Fibroblast of villous mesenchyme (primary cell): ENCODE measurements at places on chromosomes 13 and 19. TPM values are rescaled to one million over a fixed set of nuclear protein-coding genes. Genes with fewer than 3 reads are reported as not detected.

- no peak for DNase-seq
These were observed 26.6 kb upstream of the KCTD15 start for GRCh38 chr19:33770107-33770506.

GRCh38 chr13:110869805-110870706 is 44.8 kb downstream of the ANKRD10 start:
- peak; percentile 100 for DNase-seq

GRCh38 chr19:48631225-48631624 is 6.0 kb downstream of the DBP start:
- no peak for DNase-seq

- DNase-seq = no peak
These were observed 339.1 kb upstream of the OBI1 start for GRCh38 chr13:78997902-78998629.

The URAD gene
- not detected in 2 replicates for total RNA-seq

DNA sequence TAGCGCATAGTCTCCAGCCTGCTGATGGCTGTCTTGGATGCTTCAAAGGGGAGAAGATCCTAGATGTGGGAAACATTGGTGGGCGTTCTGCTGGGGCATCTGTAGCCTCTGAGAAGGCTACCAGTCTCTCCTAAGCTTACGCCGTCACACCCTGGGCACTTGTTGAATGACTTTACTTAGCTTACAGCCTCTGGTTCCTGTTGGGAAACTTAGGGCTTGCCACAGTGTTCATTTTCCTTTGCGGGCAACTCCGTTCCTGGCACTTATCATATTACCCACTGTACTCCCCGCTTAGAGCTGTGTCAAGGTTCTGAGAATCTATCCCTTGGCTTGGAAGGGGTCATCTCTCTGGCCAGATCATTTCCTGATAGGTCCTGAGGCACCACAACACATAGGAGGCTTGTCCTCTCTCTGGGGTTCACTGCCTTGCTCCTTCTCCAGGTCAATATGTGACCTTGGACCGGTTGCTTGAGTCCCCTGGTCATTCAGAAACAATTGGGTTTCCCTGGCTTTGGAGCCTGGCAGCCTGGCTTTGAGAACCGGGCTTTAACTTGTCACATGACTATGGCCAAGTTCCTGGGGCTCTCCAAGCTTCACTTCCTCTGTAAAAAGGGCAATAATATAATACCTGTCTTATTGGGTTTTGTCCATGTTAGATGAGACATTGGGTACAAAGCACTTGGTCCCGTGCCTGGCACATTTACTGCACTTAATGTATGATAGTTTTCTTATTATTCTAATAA is 20.5 kb upstream of the ALOX5AP start:
- no peak for DNase-seq

The KIRREL2 gene
- total RNA-seq = under 0.01 TPM in 1 of 2 replicates, not detected in the other

DNA sequence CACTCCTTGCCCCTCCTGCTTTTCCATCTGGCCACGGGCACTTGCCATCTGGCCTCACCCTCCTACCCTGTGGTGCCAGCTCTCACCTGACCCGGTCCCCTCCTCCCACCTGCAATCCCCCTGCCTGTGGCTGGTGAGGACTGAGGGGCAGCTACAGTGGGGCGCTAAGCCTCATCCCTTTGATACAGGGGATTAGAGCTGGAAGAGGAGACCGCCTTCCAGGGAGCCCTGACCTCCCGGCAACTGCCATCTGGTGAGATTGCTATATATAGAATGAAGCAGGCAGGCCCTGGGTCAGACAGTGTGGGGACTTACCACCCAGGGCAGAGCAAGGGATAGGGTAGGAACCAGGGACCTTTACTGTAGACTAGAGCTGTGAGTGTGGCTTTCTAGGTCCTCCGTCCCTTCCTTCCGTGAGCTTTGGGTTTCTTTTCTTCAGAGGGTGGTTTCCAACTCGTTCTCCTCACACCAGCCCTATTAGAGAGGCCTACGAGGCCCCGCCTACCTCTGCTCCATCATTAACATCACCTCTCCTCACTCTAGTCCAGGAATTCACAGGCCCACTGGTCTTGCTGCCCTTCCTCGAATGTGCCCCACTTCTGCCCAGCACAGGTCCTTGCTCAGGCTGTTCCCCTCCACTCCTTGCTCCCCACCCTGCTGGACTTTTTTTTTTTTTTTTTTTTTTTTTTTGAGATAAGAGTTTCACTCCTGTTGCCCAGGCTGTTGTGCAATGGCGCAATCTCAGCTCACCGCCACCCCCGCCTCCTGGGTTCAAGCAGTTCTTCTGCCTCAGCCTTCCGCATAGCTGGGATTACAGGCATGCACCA is 7.7 kb downstream of the KASH5 start:
- DNase-seq = peak; percentile 27

DNA sequence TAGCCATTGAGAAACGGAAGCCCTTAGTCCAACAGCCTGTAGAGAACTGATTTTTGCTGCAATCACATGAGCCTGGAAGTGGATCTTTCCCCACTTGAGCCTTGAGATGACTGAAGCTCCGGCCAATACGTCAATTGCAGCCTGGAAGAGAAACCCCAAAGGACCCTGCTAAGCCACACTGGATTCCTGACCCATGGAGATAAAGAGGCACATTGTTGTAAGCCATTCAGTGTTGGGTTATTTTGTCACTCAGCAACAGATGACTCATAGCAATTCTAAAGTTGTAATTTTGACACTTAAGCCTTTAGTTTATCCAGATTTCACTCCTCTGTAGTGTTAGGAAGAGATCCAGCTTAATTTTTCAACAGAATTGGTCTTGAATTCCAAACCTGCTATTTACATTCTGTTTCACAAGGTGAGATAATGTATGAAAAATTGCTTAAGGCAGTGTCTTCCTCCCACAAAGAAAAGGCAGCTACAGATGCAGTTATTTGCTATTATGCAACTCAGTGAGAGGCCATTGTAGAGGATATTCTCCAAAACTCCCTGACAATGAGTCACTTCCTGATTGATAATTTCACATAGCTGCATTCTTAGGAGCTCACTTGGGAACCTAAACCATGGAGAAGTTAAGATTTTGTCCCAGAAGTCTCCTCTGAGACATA is 59.4 kb upstream of the TSHZ3 start:
- peak; percentile 89 for DNase-seq

DNA sequence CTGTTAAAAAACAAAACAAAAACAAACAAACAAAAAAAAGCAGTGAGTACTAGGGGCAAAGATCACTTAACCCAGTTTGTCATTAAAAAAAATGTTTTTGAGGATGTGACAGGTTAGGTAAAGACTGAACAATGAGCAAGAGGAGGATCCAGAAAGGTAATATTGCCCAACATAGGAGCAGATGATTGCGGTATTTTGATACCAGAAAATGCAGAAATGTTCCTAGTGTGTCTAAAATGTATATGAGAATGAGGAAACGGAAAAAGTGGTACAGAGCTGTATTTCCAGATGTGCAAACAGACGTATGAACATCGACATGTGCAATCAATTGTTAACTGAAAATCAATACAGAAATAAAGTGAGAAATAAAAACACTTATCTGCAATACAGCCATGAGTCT is 4.9 kb upstream of the LILRA4 start:
- no peak for DNase-seq

The ZNF729 gene
- total RNA-seq = not detected in 2 replicates

- no peak for DNase-seq
These were observed 6.0 kb upstream of the CTU1 start for GRCh38 chr19:51114087-51114729.

- no peak for DNase-seq
These were observed 1834.0 kb upstream of the PCDH20 start for GRCh38 chr13:63249411-63250187.

The RAB3A gene
- 0.97 and 1.3 TPM in 2 replicates for total RNA-seq

GRCh38 chr13:80783926-80784565 is 443.1 kb upstream of the SPRY2 start:
- DNase-seq = no peak

The IL11 gene
- total RNA-seq = 3.0 and 5.2 TPM in 2 replicates

DNA sequence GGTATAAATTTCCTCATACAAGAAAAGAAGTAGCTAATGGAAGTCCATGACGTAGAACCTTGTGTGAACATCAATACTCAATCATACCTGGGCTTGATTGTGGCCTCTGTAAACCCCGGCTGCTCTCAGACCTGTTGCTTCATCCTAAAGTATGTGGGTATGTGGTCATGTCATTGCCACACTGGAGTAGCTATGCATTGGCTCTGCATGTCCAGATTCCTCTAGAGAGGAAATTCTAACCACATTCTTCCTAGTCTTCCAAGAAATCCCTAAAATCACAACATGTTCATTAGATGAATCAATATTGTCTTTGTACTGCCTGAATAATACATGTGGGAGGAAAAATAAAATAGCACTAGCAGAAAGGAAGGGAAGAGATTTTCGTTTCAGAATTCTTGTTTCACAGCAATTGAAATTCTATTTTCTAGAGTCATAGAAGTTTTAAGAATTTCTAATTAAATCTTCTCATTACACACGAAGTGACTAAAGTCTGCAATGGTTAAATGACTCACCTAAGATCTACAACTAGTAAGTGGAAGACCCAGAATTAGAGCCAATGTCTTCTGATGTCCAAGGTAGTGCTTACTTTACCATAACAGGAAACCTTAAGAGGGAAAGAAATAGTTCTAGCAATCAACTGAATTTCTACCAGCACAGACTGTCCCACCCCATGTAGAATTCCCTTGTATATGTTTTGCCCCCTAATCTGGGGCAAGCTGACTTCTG is 28.0 kb downstream of the RXFP2 start:
- DNase-seq = peak; percentile 61

The NTN5 gene
- total RNA-seq = under 0.01 TPM in 1 of 2 replicates, not detected in the other

GRCh38 chr19:2648528-2648937 is 54.0 kb downstream of the GNG7 start:
- DNase-seq = peak; percentile 75

The SPACA4 gene
- not detected in 2 replicates for total RNA-seq

- DNase-seq = no peak
These were observed 35.9 kb upstream of the DCT start for GRCh38 chr13:94515374-94515773.

DNA sequence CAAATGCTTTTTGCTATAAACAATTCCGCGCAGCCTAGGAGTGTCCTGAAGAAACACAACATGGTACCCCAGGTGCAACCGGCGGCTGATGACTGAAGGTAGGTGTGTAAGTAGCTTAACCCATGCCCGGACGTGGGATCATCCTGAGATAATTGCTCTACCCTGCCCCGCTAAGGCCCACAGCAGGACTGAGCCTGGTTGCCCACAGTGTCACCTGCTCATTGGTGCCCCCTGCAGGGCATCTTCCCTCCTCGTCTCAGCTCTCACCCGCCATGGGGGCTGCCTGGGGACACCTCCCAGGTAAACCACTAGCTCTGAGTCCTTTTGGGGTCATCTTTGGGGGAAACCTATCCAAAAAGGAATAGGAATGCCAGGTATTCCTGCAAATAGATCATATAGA is 22.3 kb downstream of the TMEM161A start:
- DNase-seq = no peak

GRCh38 chr13:63042686-63043085 is 1627.0 kb upstream of the PCDH20 start:
- DNase-seq = no peak

The WBP4 gene
- total RNA-seq = 5.2 and 6.9 TPM in 2 replicates

- DNase-seq = peak; percentile 78
These were observed 1.5 kb upstream of the ECSIT start for GRCh38 chr19:11530432-11530831.

The IZUMO2 gene
- not detected in 2 replicates for total RNA-seq

The SRRM5 gene
- under 0.01 TPM in 2 replicates for total RNA-seq

The ZNF253 gene
- total RNA-seq = 2.3 and 5.6 TPM in 2 replicates

GRCh38 chr19:36032251-36033104 is at the start of gene CLIP3:
TSS of gene CLIP3 (minus strand) at chr19:36032873. CDS start at chr19:36032357, 516 bp downstream.
- peak; percentile 60 for DNase-seq

DNA sequence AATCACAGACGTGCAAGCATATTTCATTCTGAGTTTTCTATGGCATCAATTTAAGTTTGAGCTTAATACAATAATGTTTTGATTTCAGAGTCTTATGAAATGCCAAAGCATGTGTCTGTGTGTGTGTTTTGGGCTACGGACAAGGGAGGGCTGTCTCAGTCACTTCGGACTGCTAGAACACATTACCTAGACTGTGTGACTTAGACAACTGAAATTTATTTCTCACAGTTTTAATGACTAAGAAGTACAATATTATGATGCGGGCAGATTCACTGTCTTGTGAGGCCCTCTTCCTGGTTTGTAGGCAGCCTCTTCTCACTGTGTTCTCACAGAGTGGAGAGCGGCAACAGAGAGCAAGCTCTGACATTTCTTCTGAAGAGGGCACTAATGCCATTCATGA is 1202.0 kb downstream of the EFNB2 start:
- DNase-seq = no peak

DNA sequence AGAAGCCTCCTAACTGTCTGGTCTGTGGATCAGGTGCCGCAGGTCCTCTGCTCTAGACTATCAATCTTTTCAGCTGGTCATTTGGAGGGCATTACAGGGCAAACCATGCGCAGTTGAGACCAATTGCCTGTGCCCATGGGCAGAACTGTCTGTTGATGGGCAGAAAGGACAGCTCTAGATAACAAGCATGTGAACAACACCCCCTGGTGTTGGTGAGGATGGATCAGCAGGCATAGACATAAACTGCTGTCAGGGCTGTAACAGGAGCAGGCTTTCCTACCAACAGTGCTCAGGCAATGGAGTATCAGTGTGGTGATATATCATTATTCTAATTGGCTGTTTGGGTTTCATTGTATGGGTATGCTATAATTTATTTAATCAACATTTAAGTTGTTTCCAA is 104.7 kb upstream of the KL start:
- peak; percentile 64 for DNase-seq

The CD22 gene
- total RNA-seq = 0.32 TPM in 1 of 2 replicates, not detected in the other

DNA sequence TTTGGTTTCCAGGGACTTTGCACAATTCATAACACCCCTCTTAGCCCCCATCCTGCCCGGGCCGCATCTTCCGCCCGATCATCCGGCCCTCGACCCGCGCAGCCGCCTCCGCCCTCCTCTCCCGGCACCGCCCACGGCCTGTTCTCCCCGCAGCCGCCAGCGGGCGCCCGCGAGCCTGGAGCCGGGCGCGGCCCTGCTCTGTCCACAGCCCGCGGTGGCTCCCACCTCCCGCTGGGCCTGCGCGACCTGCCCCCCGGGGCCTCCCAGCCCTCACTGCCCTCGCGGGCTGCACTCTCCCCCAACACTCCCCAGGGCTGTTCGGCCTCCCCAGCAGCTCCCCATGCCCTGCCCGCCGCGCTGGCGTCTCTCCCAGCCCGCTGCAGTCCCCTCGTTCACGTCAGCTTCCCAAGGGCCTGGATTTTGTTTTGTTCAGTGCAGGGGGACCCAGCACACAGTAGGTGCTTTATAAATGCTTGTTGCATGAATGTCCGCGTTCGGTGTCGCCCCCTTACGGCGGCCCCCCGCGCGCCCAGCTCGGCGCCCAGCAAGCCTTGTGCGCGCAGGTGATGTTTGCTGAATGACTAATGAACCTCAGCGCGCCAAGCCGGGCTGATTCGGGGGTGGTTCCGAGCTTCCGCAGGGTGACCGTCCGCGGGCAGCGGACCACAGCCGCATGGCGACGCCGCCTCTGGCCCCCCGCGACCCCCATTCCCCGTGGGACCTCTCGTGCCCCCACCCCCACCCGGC is 4.6 kb upstream of the APC2 start:
- no peak for DNase-seq

GRCh38 chr13:112442483-112443090 is 66.4 kb downstream of the SPACA7 start:
- peak; percentile 4 for DNase-seq
